ENCODE measurements at places on chromosomes 13 and 19.
A peak's percentile ranks its signal among the peaks of the same experiment; 100 is the strongest.

DNA sequence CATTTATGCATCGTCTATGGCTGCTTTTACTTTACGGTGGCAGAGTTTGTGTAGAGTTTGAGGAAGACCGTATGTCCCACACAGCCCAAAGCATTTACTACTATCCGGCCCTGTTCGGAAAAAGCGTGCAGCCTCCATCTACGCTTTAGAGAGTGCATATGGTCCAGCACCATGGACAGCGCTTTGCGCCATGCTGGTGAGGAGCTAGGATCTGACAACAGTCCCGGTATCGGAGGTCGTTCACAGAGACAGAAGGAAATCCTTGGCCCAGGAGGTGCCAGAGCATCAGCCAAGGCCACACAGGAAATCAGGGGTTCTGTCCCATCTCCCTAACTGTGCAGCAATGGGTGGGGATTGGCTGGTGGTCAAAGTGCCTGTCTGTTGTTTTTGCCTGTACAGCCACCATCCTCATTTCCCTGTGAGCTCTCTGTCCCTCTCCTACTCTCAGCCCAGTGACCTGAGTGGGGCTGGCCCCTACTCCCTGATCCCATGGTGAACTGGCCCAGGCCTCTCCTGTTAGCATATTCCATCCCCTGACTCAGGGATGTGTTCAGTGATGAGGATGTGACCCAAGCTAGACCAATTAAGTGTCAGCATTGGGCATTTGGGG is 16.2 kb upstream of the PRODH2 start:
- peak; percentile 67 for DNase-seq

DNA sequence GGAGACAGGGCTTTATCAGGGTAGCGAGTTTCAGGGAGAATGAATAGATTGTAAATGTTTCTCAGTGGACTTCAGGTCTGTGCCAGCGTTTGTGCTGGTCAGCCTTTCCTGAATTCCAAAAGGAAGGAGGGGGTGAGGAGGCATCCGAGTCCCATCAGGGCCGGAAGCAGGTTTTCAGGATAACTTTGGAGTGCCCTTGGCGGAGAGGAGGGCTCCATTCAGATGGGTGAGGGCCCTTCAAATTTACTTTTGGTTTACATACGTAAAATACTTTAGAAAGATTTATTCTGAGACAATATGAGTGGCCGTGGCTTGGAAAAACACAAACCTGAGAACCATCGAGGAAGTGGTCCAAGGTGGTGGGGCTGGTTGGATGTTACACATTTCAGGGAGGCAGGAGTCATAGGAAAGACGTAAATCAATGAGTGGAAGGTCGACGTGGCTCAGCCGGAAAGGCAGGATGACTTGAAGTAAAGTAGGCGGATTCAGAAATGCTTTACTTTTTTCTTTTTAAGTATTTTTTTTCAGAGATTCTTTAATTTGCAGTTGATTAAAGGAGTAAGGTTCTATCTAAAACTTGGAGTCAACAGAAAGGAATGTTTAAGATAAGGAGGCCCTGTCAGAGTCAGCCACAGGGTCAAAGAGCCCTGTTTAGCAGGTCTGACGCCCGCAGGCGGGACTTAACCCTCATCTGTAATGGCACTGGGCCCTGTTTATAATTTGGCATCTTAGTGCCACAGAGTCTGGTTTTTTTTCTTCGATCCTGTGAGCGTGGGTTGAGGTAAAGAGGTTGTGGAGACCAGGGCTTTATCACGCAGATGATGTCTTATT is 32.8 kb downstream of the ATP11A start:
- DNase-seq, result no peak

DNA sequence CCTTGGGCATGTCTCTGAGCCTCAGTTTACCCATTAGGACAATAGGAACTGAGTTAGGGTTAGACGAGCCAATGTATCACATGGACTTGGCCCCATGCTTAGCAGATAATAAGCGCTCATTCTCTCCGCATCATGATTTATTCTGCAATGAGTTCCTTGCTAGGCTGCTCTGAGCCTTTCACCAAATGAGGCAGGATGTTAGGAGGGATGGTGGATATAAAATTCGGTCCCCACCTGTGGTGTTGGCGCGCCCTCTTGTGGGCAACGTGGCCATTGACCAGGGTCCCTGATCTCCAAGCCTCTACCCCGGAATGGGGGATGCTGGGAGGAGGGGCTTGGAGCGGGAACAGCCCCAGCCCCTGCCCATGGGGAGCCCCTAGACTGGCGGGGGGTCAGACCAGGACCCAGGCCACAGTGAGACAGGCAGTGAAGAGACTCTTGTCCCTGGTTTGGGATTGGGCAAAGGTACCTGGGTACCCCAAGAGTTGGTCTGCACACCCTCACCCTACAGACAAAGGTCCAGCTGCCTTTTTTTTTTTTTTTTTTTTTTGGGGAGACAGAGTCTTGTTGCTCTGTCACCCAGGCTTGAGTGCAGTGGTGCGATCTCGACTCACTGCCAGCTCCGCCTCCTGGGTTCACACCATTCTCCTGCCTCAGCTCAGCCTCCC is 43.9 kb downstream of the CERS4 start:
- DNase-seq, result peak; percentile 88

DNA sequence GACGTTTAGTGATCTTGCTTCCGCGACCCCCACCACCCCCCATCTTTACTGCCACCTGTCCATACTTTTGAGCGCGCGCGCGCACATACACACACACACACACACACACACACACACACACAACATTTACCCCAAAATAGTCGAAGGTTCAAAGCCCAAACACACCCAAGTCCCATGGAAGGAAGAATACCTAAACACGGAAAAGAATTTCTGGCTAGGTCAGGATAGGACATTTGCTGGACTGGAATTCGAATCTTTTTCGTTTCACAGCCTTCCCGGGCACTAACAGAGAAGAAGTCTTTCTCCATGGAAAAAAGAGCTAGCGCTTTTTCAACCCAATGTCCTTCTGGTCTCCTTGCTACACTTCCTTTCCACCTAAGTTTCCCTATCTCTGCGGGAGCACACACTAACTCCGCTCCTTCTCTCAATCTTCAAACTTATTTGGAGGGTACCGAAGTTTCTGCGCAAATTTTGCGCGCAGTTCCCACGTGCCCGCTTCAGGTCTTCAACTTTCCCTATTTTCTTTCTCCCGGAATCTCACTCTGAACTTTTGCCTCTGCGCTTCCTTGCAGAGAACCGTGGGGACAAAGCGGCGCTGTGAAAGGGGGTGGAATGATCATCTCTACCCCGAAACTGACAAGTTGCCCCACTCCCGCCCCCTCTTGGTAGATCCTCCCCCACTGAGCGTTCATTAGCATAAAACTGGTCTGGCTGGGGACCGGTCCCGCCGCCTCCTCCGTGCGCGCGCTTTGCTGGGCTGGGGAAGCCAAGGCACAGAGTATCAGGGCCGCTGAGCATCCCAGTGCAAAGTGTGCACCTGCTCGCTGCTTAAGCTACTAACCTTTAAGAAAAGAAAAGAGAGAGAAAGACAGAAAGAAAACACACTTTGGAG is 2.7 kb downstream of the DACH1 start:
- DNase-seq, result no peak

- DNase-seq, result no peak
Measured at GRCh38 chr13:78593652-78594455, 9.5 kb downstream of the POU4F1 start.

DNA sequence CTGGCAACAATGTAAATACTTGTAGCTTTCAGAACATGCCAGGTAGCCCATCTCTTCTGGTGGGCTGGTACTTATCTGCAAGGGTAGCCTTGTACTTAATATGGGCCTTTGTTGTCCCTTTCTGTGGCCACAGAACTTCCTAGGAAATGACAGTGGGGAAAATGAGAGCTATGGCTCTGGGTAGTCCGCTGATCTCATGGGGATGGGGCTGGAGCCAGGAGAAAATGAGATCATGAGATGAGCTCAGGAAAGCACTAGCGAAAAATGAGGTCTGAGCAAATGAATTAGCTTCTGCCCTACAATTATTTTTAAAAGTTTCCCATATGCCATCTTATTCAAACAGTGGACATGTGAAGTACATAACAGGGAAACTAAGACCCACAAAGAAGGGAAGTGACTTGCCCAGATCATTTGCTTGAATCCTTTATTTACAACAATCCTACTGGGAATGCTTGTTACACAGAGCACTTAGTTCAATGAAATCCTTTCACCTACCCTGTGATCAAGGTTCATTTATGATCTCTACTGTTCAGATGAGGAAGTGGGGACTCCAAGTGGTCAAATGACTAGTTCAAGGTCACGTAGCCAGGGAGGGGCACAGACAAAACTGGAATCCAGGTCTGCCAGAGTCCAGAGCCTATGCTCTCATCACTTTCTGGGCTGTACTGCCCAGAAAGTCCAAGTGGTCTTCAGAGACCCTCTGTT is 87.1 kb downstream of the PTPRS start:
- no peak for DNase-seq

- DNase-seq, result no peak
Measured at GRCh38 chr19:47503826-47504150, 11.1 kb downstream of the NAPA start.

DNA sequence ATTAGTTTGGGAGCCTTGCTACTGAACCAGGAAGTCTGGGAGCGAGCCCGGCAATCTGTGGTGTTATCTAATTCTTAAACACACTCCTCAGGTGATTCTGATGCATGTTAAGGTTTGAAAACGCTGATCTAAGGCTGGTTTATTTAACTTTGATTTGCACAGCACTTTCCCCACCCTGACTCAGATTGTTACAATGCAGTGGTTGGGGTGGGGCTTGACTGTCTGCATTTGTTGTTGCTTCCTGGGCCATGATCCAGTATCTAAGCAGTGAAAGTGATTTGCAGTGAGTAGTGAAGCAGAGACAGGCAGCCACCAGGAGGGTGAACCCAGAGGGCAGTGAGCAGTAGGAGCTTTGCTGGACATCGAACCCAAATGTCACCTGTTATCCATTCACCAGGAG is 81.6 kb upstream of the ARGLU1 start:
- no peak for DNase-seq

Data from GM10248 (cell line).